Esophagus squamous epithelium (tissue), 5 donors: ENCODE measurements at places on chromosomes 7 and 10.

DNA sequence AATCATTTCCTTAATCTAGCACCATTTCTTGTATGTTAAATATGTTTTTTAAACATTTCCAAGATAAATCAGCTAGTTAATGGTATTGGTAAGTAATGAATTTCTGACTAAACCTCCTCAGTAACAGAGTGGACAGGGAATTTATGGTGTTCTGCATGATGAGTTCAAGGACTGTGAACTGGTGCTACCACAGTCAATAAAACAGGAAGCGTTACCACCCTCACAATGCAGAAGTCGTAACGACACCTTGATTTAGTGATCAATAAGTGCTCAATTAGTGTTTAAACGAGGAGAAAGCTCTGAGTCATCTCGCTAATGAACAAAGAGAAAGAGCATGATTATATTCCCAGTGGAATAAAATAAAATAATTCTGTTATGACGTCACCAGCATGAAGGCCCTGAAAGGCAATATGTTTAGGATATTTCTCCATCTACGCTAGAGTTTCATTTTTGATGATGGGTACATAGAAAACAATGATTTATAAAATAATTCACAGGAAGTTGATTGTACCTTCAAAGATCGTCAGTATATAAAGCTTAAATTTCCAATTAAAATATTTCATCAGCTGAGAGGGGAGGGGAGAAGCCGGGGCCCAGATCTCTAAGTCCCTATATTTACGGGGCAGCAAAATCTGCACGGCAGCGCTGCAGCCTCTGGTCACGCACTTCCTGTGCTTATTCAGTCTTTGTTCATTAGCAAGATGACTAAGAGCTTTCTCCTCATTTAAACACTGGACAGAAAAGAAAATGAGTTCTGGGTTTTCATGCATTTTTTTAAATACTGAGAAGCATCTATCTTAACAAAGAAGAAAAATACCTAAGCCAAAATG is 400.5 kb downstream of the PTPRN2 start:
- DNase-seq = no peak

GRCh38 chr10:29448125-29448524 is 159.3 kb downstream of the LYZL1 start:
- no peak for DNase-seq

DNA sequence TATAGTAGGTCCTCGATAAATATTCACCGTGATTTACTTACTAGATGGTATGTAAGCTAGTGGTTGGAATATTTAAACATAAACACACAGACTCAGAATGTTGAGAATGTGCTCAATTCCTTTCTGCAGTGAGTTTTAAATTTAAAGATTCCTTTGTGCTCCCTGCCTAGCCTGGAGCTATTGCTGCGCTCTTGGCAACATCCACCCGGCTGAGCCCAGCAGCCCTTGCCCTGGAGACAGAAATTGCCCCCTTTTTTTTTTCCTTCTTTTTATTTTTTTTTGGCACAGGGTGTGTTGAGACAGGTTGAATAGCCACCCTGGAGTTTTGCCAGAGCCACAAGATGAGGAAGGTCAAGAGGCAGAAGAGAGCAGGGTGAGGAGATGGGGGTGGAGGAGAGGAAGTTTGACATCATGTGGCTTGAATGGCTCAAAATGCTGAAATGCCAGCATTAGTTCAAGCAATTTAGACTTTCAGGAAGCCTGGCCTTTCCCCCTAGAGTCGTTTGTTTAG is 180.8 kb downstream of the PRKCQ start:
- DNase-seq = no peak

DNA sequence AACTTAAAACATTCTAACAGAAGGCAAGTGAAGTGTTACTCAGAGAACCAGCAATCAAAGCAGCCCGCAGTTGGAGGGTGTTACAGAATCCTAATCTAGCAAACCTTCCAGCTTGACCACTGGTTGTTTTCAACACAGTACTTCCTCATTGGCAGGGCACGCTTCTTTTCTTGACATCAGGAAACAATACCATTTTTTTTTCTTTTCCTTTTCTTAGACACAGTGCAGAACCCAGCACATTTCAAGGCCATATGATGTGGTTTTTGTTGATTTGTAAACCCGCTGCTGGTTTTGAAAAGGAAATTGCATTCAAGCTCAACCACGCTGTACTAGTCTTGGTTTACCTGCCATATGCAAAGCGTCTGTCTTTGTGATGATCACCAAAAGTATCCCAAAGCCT is 33.4 kb downstream of the RHOBTB1 start:
- DNase-seq = no peak

DNA sequence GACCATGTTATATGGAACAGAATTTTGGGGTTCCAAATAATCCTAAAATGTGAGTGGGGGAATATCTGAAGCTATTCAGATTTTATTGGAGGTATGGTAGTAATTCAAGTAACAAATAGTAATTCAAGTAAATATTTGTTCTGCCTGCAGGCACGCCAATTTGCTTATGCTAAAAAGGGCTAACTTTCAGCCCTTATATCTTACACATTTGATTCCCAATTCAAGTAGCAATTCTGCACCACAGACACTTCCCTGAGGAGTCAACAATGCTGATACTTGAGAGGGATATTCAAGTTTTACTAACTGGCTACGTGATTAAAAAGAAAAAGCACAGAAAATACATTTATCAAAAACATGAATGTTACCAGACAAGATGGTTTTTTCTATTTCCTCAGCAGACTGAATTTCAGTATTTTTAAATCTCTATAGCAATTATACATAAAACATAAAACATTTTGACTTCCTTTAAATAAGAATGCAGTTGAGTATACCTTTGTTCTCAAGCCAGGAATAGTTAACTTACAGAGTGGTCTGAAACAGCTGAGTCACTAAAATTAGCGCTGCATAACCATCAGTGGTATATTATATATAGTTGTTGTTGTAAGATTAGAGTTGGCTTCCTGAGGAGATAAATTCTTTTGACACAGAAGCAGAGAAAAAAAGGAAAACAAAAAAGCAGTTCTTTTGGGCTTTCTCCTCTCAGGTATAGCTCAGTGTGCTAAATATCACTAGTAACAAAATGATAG is 33.9 kb downstream of the MTPN start:
- no peak for DNase-seq

DNA sequence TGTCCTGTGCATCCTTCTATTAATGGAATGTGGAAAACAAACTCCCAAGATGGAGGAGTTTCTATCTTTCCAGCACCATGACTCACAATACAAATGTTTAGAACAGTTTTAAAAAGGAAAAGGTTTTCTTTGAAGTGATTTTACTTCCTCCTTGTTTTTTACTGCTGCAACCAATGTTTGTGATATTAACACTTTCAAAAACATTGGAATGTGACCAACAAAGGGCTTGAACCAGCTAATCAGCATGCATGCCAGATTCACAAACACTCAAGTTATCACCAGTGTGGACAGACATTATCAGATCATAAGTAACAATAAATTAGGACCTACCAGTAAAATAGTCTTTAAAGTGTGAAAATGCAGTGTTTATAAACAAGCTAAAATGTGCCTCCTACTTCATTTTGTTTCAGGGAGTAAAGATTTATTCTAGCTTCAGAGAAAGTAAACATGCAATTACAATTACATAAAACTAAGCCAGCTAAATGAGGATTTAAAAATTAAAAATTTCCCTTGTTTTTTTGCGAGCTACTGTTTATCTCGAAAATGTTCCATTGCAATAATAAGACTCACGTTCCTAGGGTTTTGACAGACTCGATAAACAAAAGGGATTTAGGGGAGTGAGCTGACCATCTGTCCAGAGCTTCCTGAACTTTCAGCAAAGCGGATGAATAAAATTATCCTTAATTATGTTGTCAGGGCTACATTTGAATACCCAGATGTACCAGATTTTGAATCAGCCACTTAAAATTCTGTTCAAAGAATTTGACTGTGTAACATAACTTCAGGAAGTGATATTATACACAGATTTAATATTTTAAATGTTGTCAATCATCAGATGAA is 29.8 kb downstream of the CPVL start:
- no peak for DNase-seq

DNA sequence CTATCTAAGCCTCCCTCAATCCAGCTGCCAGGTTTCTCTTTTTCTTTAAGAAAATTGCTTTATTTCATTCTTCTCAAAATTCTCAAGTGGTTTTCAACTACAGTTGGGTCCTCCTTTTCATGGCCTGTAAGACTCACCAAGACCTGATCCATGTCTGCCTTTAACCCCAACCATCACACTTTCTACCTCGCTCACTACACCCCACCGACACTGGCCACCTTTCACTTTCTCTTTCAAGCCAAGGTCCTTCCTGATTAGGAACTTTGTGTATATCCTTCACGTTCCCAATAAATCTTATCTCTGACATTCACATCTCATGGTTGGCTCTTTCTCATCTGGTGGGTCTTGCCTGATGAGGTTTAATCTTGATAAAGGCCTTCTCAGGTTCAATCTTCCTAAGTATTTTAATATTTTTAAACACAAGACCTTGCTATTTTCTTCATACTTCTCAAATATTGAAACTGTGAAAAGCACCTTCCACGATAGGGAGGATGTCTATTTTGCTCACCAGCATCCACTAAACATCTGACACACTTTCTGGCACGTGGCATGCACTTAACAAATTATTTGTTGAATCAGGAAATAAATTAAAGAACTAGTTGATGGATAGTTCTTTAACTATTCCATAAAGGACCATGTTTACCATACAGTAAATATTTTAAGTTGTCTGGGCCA is 624.8 kb downstream of the GRID1 start:
- DNase-seq = no peak

DNA sequence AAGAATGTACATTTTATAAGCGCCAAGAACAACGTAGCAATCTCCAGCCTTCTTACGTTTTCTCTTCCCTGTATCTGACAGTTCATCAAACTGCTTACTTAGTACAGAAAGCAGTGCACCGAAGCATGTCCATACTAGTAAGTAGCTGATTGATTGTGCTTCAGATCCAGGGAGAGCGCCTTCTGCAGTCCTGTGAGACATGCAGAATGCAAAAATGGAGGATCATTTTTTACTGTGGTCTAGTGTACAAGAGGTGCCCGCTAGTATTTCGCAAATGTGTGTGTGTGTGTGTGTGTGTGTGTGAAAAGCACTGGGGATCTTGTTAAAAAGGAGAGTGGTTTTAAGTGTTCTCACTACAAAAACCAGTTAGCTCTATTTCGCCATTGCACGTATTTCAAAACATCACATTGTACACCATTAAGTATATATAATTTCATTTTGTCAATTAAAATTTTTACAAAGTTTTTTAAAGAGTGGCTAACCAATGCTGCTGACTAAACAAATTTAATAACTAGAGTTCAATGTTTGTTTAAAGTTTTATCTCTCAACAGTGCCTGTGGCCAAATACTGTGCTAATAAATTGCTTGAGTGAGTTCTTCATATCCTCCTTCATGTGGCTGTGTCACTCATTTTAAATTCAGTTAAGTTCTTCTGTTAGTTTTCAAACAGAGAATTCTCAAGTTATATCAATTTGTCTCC is 99.6 kb downstream of the ZMYND11 start:
- no peak for DNase-seq

GRCh38 chr7:137296576-137296975 is 47.0 kb downstream of the PTN start:
- DNase-seq = no peak

DNA sequence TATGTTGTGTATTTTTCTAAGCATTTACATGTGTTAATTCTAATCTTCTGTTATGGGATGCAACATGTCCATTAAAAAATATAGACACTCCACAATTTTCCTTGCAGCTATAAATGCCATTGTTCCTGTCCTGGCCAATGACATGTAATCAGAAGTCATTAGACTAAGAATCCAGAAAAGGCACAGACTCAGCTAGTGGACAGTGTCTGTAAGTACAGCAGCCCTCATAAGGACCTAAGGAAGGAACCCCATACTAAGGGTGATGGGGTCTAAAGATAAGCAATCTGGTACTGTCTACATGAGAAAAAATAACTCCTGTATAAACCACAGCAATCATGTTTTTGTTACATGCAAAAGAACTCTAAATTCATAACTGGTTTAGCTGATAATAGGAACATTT is 115.9 kb downstream of the GPR85 start:
- DNase-seq = no peak

GRCh38 chr7:150406567-150407421 is 27.7 kb downstream of the ZNF775 start:
- DNase-seq = no peak

DNA sequence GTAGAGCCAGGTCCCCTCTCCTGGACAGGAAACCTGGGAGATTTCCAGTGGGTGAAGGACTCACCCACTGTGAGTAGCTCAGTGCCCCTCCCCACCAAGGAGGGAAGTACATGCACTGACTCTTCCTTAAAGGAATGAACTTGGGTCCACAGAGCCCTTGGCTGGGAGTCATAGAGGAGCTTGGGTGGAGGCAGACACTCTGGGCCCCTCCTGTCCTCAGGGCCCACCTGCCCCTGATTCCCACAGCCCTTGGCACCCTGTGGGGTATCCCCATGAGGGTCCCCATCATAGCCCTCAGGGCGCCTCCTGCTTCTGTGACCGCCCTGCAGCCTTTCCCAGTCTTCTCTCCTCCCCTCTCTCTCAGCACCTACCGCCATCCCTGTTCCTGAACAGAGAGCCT is 3.7 kb downstream of the EN2 start:
- no peak for DNase-seq

DNA sequence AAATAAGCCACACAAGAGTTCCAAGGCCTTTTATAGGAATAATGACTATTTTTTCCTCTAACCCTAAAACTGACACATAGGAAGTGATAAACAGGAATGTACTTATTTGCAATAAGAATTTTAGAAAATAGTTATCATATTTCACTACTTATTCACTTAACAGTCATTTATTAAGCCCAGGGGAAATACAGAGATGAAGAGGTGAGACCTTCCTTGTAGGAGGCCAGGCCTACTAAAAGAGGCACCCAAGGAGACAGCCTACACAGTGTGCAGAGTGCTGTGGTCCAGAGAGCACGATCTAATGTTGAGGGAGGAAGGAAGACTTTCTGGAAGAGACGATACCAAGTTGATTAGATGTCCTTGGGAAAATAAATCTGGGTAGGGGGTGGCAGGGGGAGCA is 45.0 kb upstream of the PPP1R3C start:
- DNase-seq = no peak

DNA sequence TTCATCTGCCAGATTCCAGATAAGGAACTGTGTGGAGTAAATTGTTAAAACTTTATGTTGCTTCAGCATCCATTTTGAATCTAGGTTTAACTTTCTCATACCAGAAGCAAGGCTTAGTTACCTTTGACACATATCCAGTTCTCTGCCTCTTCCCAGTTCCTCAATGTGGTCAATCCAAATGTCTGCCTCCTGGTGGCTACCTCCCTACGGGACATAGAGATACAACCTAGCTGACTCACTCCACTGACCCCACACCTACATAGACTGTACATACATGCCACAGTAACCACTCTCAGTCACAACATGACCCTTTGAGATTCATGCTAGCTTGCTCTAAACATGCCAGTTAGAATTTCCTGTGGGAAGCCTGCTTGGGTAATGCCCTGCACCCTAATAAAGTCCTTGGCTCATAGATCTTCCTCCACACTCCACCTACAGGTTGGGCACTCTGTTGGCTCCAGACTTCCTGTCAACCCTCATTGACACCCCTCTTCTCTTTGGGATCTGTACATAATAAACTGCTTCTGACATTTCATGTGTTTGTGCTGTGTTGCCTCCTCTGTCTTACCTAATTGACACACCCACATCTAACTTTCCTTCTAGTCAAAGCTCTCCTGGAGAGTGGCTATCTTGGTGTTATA is 278.1 kb downstream of the HTR7 start:
- DNase-seq = no peak
